Foreskin fibroblast (primary cell): ENCODE measurements at places on chromosomes 12 and 14.
A peak's percentile ranks its signal among the peaks of the same experiment; 100 is the strongest.

DNA sequence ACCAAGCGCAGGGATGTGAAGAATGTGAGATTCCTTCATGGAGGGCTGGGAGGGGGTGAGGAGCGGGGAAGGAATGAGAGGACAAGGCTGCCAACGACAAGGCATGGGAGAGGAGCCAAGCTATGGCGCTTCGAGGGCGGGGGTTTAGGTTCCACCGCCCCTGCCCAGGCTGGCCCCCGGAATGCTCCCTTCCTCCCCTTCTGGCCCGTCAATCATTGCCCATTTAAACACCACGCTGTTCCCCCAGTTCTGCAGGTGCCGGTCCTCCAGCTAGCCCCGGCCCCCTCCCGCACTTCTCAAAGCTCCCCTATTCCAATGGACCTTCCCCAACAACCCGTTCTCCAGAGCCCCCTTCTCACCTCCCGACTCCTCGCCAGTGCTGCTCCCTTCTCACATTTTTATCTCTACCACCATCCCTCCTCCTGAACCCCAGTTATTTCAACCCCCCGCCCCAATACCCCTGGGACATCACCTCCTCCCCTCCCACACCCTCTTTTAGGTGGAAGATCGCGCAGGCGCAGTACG lies 428 bp downstream of the RNF41 start:
- peak; percentile 86 for DNase-seq

- no peak for DNase-seq
Measured at GRCh38 chr12:109010259-109010658, 10.6 kb downstream of the SVOP start.

DNA sequence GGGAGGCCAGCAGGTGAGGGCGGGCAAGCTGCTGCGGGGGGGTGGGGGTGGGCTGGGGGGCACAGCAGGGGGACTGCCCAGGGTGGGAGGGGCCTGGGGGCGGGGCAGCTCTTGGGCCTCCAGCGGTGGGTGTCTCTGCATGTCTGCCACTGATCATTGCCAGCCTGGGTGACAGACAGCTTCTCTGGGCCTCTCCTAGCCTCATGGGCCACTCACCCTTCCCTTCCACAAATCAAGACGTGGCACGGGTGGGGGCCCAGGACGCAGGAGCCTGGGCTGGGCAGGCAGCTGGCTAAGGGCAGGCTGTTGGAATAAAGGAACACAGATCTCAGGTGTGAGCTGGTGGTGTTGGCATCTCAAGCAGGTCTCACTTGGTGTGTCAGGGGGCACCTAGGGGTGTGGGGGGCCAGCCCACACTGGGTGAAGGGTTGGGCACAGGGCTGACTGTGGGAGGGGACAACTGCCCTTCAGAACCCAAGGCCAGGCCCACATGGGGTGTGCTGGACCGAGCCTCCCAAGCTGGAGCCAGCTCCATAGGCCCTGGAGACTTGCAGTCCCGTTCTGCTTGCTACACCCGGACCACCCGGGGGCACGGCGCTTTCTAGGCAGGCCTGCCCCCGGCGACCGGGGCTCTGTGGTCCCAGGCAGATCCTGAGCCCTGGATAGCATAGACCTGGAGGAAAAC lies 3.0 kb downstream of the TEDC1 start:
- DNase-seq = no peak

DNA sequence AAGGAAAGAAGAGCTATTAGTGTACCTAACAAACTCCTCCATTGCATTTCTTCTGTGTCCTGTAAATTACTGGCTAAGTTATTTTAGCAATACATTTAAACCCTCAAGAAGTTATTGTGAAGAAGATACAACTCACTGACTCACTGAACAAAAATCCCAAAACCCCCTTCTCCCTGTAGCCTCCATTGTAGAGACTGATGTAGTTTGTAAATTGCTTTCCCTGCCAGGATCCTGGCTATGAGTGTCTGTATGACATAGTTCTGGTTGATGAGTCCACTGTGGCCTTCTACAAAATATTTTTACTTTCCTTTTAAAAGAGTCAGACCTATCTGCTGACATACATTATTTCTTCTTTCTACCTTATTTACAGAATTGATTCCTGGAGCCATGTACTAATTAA lies 155.6 kb downstream of the SLC6A15 start:
- DNase-seq = peak; percentile 75

DNA sequence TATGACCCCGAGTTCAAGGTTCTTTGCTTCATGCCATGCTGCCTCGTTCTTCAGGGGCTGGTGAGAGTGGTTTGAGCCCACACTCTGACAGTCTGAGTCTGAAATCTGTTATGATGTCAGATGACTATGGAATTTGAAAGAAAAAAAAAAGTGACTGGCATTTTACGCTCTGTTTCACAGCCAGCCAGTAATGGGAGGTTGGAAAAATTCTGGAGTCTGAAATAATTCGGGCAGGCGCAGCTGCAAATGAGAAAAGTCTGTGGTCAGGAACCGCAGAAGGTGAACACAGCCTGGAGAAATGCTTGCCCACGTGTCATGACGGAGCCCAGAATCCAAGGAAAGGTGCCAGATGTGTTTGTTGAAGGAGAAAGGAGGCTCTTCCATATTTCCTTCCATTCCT lies 269.8 kb upstream of the PWP1 start:
- DNase-seq = peak; percentile 46

GRCh38 chr12:121464331-121464730 lies 64.4 kb downstream of the RNF34 start:
- DNase-seq = no peak

- no peak for DNase-seq
Measured at GRCh38 chr14:54814076-54814475, 88.5 kb downstream of the GCH1 start.

GRCh38 chr14:60002819-60003492 lies 83.0 kb downstream of the LRRC9 start:
- DNase-seq = no peak

DNA sequence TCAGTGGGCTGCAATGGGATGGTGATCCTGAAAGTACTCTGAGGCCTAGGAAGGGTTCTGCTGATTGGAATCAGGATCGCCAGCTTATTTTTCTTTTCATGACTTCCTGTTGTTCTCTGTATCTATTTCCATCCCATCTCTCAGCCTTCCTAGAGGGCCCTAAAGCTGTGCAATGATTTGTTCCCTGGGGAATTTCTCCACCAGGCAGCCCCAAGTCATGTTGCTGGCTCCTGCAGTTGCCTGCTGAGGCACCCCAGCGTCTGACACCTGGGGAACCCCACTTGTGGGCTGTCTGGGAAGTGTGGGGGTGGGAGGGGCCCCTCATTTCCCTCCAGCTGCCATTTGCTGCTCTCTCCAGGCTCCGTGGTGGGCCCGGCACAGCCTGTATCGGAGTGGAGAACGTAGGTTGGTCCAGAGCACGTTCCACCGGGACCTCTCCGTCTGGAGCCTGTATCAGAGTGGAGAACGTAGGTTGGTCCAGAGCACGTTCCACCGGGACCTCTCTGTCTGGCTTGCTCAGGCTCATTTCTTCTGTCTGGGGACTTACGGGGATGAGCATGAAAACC lies 138.3 kb downstream of the TSPAN9 start:
- no peak for DNase-seq

DNA sequence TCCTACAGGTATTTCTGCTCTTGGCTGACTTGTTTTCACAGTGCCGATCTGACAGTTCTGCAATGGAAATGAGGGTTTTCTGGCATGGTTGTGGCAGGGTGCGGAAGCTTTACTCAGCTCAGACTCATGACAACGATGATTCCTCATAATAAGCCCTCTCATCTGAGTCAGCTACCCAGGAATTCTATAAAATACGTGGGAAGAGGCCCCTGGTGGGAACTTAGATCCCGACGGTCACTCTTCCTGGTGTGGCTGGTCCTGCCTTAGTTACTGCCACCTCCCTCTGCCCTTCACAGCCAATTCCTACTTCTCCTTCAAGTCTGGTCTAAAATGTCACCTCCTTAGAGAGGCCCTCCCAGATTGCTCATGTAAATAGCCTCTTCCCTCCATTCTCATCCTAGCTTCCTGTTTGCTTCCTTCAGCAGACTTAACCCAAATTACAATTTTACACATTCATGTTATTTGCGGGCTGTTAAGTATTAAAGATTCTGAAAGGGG lies 104.2 kb upstream of the MAP1LC3B2 start:
- peak; percentile 94 for DNase-seq

GRCh38 chr12:2179953-2180736 lies 127.4 kb downstream of the CACNA1C start:
- peak; percentile 97 for DNase-seq

DNA sequence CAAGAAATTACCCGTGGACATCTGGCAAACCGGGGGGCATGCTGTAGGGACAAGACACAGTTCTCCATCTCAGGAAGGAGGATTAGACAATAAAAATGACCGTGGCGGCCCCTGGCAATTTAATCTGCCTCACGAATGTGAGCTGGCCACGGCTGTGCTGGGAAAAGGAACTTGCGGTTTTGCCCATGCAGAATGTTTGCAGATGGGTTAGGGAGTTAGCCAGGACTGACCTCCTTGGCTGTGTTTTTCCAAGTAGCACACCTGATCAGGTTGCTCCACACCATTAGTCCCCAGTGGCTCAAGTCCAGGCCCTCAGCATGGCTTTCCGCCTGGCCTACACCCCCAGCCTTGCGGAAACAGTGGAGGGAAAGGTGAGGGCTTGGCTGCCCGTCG lies 20.8 kb downstream of the TPCN1 start:
- no peak for DNase-seq

GRCh38 chr12:85985996-85986395 lies 111.9 kb downstream of the NTS start:
- no peak for DNase-seq

GRCh38 chr14:100604709-100605108 lies 17.5 kb upstream of the BEGAIN start:
- no peak for DNase-seq

DNA sequence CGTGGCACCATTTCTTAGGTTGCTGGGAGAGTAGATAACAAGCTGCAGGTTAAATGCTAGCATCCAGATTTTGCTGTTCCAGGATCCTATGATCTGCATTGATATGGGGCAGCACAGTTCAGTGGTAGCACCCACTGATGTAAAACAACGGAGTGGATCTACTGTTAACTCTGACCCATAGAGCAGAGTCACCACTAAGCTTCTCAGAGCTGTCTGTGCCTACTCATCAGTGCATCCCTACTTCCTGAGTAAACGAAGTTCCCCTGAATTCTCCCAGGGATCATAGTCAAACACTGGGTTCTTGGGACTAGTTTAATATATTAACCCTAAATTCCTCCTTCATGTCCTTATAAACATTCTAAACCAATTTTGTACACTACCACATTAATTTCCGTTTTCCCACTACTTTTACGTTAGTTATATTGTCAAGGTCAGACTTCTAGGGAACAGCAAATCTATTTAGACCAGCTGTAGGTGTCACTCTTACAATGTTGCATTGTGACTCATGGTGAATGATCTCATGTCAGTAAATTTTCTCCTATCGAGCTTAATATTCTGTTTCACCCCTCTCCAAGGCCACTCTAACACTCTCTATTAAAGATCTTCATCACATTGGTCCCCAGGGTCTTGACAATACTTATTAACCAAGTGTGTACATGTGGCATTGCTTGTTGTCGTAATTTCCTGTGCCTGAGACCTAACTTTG lies 10.3 kb downstream of the RERGL start:
- no peak for DNase-seq

DNA sequence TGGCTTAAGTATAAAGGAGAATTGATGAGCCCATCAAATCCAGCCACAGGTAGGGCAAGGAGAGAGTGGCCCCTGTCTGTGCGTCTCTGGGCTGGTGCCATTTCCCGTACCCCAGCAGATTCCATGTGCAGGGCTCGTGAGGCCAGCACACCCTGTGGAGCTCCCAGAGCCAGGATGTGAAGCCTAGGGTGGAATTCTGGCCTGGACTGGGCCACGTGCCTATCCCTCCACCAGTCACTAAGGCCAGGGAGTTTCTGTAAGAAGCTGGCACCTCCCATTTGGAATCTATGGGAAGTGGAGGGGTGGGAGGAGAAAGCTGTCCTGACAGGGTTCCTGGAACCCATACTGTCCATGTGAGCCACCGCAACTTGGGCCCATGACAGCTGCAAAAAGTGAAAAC lies 148.5 kb downstream of the FOXN3 start:
- no peak for DNase-seq

DNA sequence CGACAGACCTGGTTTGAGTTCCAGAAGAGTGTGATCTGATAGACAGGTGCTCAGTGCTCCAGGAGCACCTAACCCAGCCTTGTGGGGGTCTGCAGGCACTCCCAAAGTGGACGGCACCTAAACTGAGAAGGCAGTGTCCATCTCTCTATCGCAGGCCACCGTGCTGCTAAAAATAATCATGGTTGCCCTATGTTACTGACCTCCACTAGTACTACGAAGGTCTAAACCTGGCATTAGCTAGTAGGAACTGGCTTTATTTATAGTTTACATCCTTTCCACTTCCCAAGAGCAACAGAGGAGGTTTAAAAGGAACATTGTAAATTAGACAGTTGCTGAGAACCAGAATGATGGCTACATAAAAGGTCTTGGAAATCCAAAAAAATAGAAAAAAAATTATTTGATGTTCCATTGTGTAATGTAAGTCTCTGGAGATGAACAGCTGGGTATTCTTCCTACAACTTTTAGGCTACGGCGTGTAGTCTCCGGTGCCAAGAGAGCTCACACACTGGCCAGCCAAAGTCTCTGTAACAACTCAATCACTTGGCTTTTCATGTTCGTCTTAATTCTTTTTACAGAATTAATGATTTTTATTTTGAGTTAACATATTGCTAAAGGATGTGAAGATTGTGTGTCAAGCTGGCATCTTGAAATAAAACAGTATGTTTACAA lies 27.3 kb downstream of the PPFIBP1 start:
- DNase-seq = no peak

DNA sequence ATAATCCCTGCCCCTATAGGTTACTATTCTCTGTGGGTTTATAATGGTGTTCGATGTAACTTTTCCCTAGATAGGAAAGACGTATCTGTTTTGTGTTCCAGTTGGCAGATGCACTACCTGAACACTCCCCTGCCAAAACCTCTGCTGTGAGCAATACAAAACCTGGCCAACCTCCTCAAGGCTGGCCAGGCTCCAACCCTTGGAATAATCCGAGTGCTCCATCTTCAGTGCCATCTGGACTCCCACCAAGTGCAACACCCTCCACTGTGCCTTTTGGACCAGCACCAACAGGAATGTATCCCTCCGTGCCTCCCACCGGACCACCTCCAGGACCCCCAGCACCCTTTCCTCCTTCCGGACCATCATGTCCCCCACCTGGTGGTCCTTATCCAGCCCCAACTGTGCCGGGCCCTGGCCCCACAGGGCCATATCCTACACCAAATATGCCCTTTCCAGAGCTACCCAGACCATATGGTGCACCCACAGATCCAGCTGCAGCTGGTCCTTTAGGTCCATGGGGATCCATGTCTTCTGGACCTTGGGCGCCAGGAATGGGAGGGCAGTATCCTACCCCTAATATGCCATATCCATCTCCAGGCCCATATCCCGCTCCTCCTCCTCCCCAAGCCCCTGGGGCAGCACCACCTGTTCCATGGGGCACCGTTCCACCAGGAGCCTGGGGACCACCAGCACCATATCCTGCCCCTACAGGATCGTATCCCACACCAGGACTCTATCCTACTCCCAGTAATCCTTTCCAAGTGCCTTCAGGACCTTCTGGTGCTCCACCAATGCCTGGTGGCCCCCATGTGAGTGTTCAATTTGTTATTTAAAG lies 11.3 kb downstream of the MAPK1IP1L start:
- DNase-seq = no peak
